CD4-positive, alpha-beta T cell treated with Interleukin-6 at 100 ng/mL for 8 hours (primary cell): ENCODE measurements at places on chromosomes 3 and 15.
A peak's percentile ranks its signal among the peaks of the same experiment; 100 is the strongest.

DNA sequence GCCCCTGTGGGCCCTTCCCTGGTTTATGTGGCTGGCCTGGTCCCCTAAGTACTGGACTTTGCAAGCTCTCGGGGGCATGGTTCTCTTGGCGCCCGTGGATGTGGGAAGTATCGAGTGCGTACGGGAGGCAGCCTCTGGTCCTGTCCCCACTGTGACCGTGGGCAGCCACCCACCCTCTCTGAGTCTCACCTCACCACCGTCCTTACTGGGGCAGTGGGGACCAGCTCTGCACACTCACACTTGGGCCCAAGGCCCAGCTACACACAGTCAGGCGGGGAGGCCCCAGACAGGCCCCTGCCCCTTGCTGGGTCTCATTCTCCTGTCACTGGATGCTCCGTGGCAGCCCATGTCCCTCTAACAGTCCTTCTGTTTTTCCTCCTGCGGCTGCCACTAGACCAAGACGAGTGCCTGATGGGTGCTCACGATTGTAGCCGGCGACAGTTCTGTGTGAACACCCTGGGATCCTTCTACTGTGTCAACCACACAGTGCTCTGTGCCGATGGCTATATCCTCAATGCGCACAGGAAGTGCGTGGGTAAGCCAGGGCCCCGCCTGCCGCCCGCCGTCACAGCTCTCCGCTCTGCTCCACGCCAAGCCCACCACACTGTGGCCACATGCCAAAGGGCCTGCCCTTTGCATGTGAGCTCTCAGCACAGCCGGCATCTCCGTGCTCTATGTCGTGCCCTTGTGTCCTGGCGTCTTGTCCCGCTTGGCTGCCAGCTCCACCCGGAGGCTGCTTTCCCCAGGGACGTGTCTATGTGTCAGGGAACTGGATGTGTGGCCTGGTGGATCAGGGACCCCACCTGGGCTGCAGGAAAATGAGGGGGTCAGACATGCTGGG, 72.7 kb downstream of the FBLN2 start:
- DNase-seq = no peak

DNA sequence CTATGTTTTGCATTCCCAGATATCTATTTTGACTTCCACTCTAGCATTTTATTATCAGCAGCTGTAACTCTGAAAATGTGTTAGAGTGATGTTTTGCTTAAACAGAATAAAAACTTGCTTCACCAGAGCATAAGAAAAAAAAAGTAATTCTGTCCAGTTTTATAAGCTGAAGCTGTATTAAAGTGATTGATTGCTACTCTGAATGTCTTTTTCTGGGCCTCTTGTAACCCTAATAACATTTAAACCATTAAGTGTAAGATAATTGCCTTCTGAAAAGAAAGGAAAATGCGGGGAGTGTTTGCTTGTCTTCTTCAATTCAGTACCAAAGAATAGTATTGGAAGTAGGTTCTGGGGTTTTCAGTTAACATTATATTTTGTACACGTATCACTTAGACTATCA, 57.9 kb upstream of the UBE2E1 start:
- DNase-seq = no peak

GRCh38 chr3:2525968-2526367, 427.3 kb downstream of the CNTN4 start:
- DNase-seq = no peak

DNA sequence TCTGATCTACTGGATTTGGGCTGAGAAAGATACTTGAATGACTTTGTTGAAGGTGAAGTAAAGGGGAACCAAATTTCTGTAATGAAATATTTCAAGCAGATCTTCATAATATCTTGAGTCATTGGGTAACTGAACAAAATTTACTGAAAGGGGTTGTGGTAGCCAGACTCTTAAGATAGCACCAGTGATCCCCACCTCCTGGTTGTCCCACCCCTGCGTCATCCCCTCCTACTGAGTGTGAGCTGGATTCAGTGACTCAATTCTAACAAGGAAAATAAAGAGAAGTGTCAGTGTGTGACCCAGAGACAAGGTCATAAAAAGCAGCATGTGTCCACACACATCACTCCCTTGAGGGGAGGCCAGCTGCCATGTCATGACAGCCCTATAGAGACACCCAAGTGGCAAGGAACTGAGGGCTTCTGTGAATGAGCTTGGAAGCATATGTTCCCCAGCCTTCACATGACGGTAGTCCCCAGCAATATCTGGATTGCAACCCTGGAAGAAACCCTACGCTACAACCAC, 107.1 kb downstream of the MECOM start:
- DNase-seq = no peak

DNA sequence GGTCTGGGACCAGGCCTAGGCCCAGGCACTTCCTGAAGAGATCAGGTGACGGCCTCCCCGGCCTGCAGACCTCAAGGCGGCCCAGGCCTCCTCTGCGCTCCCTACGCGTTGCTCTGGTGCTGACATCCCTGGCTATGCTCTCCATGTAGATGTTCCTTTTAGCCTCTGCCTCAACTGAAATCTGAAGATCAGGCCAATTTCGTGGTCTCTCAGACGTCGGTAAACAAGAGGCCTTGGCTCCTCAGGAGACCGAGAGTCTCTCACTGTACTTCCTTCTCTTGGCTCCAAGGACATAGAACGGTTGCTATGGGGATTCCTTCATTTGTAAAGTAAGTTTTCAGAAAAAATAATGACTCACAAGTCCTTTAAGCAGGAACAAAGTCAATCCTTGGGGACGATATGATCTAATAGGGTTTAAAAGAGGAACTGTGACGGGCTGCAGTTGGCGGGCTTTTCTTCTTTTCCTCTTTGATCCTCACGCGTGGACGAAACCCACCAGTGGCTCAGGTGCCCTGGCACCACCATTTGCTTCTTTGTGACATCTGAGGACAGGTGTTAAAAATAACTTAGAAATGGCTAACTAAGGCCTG, 55.6 kb upstream of the CGNL1 start:
- DNase-seq = no peak

DNA sequence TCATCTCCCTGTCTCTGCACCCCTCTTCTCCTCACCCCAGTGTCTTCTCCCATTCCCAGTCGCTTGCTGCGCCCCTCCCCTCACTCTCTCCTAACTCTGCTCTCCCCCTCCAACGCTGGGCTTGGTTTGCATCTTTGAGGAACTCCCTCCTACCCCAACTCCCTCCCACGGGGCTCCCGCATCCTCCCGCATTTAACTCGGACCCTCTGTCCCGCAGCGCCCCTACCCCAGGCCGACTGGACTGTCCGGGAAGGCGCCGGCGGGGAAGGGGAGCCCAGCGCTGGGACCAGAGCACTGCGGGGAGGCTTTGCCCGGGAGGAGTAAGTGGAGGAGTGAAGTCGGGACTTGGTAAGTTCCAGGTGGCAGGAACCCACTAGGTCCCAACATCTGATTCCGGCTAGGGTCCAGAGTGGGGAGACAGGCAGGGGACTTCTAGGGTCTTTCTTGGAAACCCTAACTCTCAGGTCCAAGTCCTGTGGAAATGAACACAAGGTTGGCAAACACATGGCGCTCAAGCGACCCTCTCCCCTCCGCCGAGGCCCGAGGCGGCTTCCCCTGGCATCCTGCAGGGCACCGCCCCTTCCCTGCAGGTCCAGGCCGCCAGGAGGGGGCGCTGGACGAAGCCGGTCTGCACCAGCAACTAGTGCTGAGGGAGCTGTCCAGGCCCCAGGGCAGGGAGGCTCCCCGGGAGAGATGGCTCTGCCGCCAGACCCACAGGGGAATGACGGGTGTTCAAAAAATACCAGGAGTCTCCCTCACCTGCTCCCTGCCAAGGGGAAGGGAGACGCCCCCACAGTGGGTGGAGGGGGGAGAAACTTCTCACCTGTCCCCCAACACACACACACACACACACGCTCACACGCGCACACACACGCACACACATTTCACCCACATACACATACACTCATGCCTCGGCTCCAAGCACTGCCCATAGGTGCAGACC, 53.2 kb downstream of the LHFPL4 start:
- peak; percentile 27 for DNase-seq

GRCh38 chr15:71042356-71042922, 72.8 kb upstream of the THSD4 start:
- no peak for DNase-seq

DNA sequence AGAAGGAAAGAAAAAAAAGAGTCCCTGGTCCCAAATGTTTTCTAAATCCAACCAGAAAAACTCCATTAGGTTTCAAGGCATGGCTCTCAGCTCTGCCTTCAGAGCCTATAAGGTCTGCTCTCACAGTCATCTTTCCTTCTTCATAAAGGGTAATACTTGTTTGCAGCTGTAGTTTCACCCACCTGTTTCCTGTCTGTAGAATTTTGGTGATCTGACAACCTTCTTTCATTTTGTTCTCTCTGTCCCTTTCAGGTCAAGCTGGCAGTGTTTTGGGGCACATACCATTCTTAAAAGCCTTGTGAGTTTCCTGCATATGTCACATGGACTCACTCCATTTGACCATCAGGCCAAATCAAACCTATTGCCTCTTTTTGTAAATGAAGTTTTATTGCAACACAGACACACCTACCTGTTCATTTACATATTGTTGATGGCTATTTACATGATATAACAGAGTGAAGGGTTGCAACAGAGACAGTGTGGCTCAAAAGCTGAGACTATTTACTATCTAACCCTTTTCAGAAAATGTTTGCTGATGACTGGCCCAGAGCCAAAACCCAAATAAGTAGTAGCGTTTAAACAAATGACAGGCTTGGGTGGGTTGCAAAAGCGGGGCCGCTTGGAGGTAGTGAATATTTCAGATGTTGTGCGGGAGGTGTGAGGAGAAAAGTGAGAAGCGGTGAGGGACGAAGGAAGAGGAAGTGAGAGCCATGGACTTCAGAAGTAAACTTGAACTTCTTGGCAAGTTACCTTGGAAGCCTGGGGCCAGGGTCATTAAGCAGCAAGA, 292.7 kb upstream of the PROK2 start:
- no peak for DNase-seq

DNA sequence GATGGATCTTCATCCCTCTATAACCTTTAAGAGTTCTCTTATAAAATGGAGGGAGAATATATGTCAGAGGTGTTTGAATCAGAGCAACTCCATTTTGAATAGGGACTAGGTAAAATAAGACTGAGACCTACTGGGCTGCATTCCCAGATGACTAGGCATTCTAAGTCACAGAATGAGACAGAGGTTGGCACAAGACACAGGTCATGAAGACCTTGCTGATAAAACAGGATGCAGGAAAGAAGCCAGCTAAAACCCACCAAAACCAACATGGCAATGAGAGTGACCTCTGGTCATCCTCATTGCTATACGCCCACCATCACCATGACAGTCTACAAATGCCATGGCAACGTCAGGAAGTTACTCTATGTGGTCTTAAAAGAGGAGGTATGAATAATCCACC, 211.0 kb downstream of the GBE1 start:
- no peak for DNase-seq

DNA sequence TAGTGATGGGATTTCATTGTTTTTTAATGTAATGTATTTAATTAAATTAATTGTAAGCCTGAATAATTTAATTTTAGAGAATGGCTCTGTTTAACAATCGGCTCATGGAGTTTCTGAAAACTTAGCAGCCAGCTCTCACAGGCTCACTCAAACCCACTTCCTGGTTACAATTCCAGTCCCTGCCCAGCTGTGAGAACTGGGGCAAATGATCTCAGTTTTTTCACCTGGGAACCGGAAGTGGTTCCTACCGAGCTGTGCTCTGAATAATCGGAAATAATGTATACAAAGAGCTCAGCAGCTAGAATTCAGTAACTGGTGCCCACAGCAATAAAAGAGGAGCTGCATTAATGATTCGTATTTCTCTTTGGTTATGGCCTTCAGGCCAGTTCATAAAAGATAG, 244.3 kb upstream of the MCTP2 start:
- peak; percentile 54 for DNase-seq

GRCh38 chr15:36175741-36176291, 403.6 kb upstream of the CDIN1 start:
- DNase-seq = no peak

GRCh38 chr3:43855674-43856299, 165.0 kb downstream of the ABHD5 start:
- no peak for DNase-seq

GRCh38 chr3:38173834-38174418, 8.6 kb downstream of the OXSR1 start:
- DNase-seq = no peak

DNA sequence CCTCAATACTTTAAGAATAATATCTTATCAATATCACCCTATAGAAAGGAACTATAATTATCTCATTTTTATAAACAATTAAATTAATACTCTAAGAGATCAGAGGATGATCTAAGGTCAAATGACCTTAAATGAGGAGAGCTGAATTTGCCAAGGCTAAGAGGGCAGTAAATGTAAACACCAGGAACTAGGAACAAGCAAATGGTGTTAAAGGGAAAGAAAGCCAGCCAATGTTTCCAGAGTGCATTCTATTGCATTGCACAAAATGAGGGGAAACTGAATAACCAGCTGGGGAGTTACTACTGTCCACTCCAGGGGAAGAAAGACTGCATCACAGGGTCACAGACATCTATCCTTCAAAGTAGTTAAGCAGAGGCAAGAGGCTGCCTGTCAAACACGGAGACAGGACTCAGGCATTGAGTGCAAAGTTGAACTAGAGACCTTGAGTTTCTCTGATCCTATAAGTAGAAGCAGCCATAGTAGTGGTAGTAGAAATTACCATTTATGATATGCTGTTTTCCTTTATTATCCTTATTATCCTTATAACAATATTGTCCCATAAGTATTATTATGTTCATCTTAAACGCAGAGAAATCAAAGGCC, 466.4 kb downstream of the MAGI1 start:
- no peak for DNase-seq

- DNase-seq = no peak
Observed at GRCh38 chr15:63405159-63405558, 23.5 kb upstream of the CA12 start.

DNA sequence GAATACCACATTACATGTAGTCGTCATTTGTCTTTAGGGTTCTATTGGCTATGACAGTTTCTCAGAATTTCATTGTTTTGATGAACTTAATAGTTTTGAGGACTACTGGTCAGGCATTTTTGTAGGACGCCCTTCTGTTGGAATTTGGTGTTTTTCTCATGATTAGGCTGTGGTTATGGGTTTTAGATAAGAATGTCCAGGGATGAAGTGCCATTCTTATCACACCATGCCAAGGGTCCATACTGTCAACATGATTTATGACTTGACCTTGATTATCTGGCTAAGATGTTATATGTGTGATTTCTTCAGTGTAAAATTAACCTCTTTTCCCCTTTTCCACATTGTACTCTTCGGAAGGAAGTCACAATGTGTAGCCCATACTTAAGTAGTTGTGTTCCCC, 135.3 kb downstream of the DIPK2A start:
- DNase-seq = no peak

GRCh38 chr3:141409940-141410241, 41.6 kb downstream of the ZBTB38 start:
- no peak for DNase-seq

GRCh38 chr3:121663171-121663847, 2.6 kb upstream of the HCLS1 start:
- no peak for DNase-seq

GRCh38 chr3:43215663-43216275, 70.6 kb upstream of the SNRK start:
- no peak for DNase-seq

DNA sequence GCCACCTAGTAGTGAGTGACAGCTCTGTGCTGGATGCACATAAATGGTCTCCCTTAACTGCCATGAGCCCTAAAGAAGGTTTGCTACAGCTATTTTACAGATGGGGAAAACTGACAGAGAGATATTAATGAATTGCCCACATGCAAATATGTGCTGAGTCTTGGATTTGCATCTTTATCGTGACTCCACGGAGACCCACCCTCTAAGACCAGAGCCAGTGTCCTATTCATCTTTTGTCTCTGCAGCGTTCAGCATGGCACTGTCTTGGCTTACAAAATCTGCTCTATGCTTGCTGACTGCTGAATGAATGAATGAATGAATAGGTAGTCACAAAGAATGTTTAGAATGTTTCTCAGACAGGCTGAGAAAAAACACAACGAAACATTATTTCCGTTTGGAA, 48.3 kb downstream of the BTD start:
- no peak for DNase-seq
